Prostate gland (tissue), 2 donors: ENCODE measurements at places on chromosomes 2 and 18.

GRCh38 chr2:189372688-189373257 is 68.5 kb upstream of the WDR75 start:
- DNase-seq = no peak

- DNase-seq = no peak
Measured at GRCh38 chr2:126707941-126708340, 52.0 kb downstream of the GYPC start.

- DNase-seq = no peak
Measured at GRCh38 chr2:84257831-84258230, 201.2 kb downstream of the SUCLG1 start.

DNA sequence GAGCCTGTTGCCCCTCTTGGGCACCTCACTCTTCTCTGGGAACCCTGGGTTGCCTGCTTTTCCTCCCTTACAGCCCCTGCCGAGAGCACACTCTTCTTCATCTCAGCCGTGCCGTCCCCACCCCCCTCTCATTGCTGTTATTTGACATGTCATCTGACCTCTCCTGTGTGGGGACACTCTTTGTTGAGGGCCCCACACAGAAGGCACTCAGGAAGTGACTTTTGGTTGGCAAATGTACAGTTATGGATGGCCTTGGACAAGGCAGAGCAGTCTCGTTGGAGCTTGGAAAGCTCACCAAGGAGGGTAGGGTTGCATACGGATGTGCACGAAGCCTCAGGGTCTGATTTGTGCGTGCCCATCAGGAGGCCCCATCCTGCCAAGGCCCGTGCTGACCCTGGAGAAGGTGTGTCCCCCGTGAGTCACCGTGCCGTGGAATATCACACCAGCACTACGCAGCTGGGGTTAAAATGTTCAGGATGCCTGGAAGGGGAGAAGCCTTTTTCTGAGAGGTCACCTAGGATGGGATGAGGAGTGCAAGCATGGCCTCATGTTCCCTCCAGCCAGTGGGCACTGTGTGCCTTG is 93.9 kb downstream of the CTIF start:
- DNase-seq = no peak

- no peak for DNase-seq
Measured at GRCh38 chr18:2337552-2338141, 233.7 kb downstream of the METTL4 start.

DNA sequence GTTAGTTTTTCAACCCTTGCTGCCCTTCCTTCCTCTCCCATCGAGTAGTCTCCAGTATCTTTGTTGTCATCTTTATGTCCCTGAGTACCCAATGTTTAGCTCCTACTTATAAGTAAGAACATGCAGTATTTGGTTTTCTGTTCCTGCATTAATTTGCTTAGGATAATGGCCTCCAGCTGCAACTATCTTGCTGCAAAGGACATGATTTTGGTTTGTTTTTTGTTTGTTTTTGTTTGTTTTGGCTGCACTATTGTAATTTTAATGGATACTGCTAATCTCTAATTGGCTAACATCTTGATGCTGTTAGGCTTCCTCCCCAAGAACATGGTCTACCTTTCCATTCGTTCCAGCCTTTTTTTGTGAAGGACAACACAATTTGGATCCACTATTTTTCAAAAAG is 31.2 kb upstream of the HNRNPLL start:
- no peak for DNase-seq

DNA sequence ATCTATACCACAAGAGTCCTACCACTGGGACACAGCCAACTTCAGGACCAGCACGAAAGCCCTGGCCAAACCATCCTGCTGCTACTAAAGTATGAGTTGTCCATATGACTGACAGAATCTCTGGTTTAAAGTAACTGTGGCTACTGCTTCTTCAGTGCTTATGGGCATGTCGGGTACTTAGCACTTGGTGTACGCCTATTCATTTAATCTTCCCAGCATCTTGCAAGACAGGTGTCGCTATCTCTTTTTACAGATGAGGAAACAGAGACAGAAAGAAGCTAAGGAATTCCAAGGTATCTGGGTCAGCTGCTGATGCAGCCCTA is 203.4 kb upstream of the ID2 start:
- DNase-seq = no peak

GRCh38 chr2:119683074-119683712 is 4.2 kb downstream of the TMEM177 start:
- no peak for DNase-seq

DNA sequence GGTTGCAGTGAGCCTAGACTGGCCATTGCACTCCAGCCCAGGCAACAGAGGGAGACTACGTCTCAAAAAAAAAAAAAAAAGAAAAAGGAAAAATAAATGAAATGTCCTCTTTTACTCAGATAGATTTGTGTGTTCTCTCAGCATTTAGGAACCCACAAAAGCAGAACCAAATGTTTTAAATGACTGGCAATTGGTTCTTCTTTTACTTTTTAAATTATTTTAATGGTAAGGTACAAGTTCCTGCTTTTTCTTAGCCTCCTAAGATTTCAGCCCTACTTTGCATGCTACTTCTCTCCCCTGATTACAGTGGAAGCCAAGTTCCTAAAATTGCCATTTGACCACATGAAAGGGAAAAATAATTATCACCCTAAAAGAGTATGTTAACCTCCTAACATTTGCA is 23.5 kb downstream of the SRSF7 start:
- no peak for DNase-seq

DNA sequence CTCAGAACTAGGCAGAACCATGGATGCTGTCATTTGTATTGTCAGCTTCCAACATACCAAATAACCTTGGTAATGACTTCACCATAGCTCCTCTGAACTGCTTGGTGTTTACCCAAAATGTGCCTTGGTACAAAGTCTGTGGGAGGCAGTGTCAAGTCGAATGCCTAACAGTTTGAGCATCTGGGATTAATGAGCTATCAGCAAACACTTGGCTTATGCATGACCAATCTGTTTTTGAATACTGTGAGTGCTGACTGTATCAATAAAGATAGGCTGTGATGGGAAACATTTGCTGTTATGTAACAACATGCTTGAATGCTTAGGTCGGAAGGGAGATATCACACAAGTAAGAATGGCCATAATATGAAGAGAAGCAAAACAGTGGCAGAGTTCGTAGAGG is 455.4 kb downstream of the CMPK2 start:
- no peak for DNase-seq

- no peak for DNase-seq
Measured at GRCh38 chr2:108938077-108938710, 50.8 kb downstream of the EDAR start.
